Activated CD4-positive, CD25-positive, alpha-beta regulatory T cell treated with anti-CD3 and anti-CD28 coated beads, Interleukin-2, amount 50 U/mL, for 24 hours (primary cell): ENCODE measurements at places on chromosomes 16 and 17.
A peak's percentile ranks its signal among the peaks of the same experiment; 100 is the strongest.

GRCh38 chr17:19935169-19935568, 42.5 kb downstream of the AKAP10 start:
- no peak for ATAC-seq

DNA sequence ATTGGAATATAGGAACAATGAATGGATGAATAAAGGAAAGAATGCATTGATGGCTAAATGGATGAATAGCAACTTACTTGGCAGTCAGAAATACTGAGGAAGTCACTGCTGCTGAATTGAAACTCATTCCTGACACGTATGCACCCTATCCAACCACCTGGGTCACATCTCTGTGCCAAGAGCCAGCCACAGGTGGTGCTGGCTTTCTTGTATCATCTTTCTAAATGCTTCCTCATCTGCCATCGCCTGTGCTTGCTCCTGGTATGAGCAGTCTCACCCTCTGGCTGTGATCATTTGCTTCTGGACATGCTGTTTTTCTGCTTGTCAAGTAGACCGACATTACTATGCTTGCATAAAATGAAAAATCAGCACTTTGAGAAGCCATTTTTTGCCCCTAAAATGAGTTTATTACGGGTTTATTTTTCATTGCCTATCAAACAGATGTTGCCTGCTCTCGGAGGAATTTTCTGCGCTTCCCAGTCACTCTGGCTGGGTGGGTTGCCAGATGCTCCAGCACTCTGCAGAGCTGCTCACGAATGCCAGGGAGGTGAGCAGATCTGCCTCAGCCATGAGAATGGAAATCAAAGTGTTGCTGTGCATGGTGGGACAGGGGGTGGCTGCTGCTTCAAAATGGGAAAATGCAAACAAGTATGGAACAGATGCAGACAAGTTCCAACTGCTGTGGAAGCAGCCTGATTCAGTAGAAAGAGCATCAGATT, 1349.6 kb upstream of the CDH8 start:
- no peak for ATAC-seq

- no peak for ATAC-seq
Observed at GRCh38 chr17:79062691-79063090, 11.9 kb upstream of the ENGASE start.

DNA sequence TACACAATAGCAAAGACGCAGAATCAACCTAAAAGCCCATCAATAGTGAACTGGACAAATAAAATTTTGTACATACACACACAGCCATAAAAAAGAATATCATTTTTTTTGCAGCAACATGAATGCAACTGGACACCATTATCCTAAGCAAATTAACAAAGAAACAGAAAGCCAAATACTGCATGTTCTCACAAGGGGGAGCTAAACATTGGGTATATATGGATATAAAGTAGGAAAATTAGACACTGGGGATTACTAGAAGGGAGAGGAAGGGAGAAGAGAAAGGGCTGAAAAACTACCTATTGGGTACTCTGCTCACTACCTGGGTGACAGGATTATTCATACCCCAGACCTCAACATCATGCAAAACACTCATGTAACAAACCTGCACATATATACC, 28.2 kb downstream of the ADAMTS18 start:
- no peak for ATAC-seq

GRCh38 chr16:13176711-13177110, 275.3 kb downstream of the SHISA9 start:
- ATAC-seq: no peak

- no peak for ATAC-seq
Observed at GRCh38 chr16:78127130-78127529, 27.7 kb downstream of the WWOX start.

DNA sequence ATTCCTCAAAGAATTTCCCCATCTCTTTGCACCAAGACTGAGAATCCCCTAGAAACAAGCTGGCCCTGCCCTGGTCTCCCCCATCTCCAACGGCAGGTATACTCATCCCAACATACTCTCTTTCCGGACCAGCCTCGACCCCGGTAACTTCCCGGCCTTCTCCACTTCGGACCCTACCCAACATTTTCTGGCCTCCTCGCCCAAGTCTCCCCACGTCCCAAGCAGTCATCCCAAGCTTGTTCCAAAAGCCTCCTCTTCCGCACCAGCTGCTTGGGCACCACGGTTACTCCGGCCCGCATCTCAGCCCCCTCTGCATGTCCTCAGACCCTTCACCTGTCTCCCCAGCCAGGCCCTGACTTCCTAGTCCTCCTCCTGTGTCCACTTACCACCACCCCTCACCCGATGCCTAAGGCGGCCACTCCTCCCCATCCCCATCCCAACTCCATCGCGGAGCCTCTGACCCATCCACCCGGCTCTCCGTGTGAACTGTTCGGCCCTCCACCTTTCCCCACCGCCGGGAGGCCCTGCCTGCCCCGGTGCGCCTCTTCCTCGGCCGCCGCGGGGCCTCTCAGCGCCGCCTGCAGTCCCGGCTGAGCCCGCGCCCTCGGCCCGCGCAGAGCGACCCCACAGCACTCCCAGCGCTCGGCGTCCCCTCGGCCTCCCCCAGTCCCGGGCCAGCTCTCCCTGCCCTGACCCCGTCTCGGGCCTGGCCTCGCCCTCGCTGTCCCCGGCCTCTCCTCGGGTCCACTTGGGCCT, 994 bp downstream of the PITPNA start:
- ATAC-seq: peak; percentile 12

DNA sequence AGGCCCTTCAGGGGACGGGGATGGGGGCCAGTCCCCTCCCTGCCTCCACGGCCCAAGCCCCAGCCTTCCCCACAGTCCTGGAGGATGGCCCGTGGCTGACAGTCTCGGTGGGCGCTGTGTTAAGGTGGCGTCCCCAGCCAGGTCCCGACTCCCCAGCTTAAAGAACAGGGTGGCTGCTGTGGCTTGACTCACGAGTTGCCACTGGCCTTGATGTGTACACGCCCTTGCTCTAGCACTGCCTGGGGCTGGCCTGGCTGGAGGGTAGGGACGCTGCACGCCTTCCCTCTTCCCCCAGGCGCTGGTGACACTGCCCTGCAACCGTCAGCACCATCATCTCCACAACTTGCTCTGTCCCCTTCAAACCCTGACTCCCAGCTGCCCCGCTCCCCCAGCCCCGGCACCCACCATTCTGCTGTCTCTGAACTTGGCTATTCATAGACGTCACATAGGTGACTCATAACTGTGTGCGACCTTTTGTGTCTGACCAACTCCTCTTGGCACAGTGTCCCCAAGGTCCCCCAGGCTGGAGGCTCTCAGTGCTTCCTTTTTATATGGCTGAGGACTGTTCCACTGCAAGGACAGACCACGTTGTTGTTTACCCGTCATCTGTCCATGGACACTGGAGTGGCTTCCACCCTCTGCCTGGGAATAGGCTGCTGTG, 6.3 kb downstream of the GNPTG start:
- peak; percentile 36 for ATAC-seq

GRCh38 chr17:9367156-9367555, 208.5 kb downstream of the STX8 start:
- ATAC-seq: no peak

DNA sequence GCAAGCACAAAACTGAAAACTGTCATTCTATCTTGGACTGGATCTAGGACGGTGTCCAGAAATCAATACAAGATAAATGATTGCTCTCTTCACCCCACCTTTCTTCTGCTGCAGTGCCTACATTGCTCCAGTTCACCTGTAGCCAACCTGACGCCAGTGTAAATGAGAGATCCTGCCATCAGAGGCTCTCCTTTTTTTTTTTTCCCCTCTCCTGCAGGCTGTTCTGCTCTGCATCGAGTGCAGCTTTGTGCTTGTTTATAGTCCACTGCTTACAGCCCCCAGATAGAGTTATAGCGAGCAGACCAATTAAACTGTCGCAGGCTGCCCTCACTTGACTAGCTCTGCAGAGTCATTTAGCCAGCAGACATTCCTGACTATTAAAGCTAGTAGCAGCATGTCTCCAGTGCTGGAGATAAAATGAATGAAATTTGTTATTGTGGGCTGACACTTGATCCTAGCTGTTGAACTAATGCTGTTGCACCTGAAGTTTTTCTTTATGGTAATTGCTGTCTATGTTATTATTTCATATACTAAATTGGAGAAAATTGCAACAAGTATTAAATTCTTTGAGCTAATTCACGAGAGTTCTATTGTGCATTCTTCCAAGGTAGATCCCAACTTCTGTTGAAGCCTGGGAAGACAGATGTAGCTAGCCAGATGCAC, 257.1 kb downstream of the FTO start:
- ATAC-seq: no peak

DNA sequence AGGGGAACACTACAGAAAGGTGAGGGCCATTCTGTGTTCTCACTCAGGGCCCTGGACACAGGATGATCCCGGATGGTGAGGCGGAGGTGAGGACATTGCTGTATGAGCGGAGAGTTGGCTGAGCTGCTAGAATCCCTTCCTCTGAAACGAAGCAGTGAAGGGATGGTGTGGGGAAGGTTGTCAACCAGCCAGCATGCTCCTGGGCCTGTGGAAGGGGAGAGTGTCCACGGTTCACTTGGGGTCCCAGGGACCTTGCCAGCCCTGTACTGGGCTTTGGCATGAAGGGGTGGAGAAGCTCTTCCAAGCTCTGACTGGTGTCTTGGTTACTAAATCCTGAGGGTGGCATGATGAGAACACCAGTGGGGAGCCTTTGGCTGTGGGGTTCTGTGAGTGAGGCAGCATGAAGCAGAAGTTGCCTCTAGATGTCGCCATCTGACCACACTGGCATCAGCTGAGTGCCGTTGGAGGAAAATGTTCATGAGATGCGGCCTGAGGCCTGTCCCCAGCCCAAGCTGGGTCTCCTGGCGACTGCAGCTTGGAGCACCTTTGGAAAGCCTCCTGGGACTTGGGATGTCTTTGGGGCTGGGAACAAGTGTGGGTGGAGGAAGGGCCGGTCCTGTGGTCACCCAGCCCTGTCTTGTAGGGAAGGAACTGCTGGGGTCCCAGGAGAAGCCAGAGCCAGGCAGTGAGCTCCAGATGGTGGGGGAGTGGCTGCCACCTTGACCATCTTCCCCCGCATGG, 14.8 kb downstream of the PDP2 start:
- peak; percentile 80 for ATAC-seq

GRCh38 chr16:741986-742629, 1.3 kb upstream of the CIAO3 start:
- ATAC-seq: no peak

- ATAC-seq: no peak
Observed at GRCh38 chr16:11566398-11566797, 20.3 kb downstream of the LITAF start.
